Metanephros (tissue), 2 donors: ENCODE measurements at places on chromosomes 3 and 15. TPM values are rescaled to one million over a fixed set of nuclear protein-coding genes. Genes with fewer than 3 reads are reported as not detected.

PLCH1 gene
- 8.1 TPM for total RNA-seq

SLC25A38 gene
- 21.6 TPM for total RNA-seq

GREM1 gene
- total RNA-seq = 0.35 TPM

ARGFX gene
- total RNA-seq = not detected

PLA2G4F gene
- total RNA-seq = 27.8 TPM

GOLGA8G gene
- not detected for total RNA-seq

CPN2 gene
- 0.12 TPM for total RNA-seq

TRIM59 gene
- total RNA-seq = 15.9 TPM

CATSPER2 gene
- total RNA-seq = 1.9 TPM

HEXA gene
- total RNA-seq = 94.1 TPM

PYGO1 gene
- 13.1 TPM for total RNA-seq

IL17RE gene
- 4.0 TPM for total RNA-seq

SLC38A3 gene
- total RNA-seq = 2.9 TPM

BMF gene
- 38.5 TPM for total RNA-seq

CHL1 gene
- 23.9 TPM for total RNA-seq

EFCC1 gene
- total RNA-seq = 5.0 TPM

NANOGP8 gene
- 1.7 TPM for total RNA-seq

REC114 gene
- total RNA-seq = not detected

RTP4 gene
- total RNA-seq = 1.7 TPM

ZNF660 gene
- total RNA-seq = 8.2 TPM

TLR9 gene
- total RNA-seq = not detected

SLC25A36 gene
- total RNA-seq = 232 TPM

LCTL gene
- not detected for total RNA-seq

ADCY5 gene
- 17.2 TPM for total RNA-seq

C3orf18 gene
- total RNA-seq = 14.2 TPM

RARB gene
- 76.9 TPM for total RNA-seq

TMEM207 gene
- 12.2 TPM for total RNA-seq

ULK4 gene
- total RNA-seq = 13.7 TPM

NDN gene
- total RNA-seq = 157 TPM

XYLB gene
- total RNA-seq = 14.3 TPM

GRM7 gene
- 3.3 TPM for total RNA-seq

CFAP100 gene
- total RNA-seq = 0.93 TPM

TFRC gene
- total RNA-seq = 71.6 TPM

SLC22A13 gene
- 6.1 TPM for total RNA-seq

DGKG gene
- 2.3 TPM for total RNA-seq

C3orf85 gene
- 3.6 TPM for total RNA-seq

PTX3 gene
- 5.1 TPM for total RNA-seq

HCLS1 gene
- total RNA-seq = 10.6 TPM

SLC9C1 gene
- total RNA-seq = 1.5 TPM

ESYT3 gene
- total RNA-seq = 3.4 TPM

BCHE gene
- 10.3 TPM for total RNA-seq

C2CD4A gene
- total RNA-seq = 0.35 TPM

GPR149 gene
- not detected for total RNA-seq

FLNB gene
- 206 TPM for total RNA-seq

FXR1 gene
- total RNA-seq = 231 TPM

SI gene
- under 0.01 TPM for total RNA-seq
